Stimulated activated CD4-positive, alpha-beta T cell treated with anti-CD3 and anti-CD28 coated beads, Interleukin-4, amount 100 ng/mL, for 1 hour (primary cell): ENCODE measurements at places on chromosomes 2 and 18.

- peak; percentile 57 for DNase-seq
Measured at GRCh38 chr2:101330253-101330933, 21.9 kb upstream of the RNF149 start.

GRCh38 chr18:4511166-4511565, 56.1 kb upstream of the DLGAP1 start:
- no peak for DNase-seq

DNA sequence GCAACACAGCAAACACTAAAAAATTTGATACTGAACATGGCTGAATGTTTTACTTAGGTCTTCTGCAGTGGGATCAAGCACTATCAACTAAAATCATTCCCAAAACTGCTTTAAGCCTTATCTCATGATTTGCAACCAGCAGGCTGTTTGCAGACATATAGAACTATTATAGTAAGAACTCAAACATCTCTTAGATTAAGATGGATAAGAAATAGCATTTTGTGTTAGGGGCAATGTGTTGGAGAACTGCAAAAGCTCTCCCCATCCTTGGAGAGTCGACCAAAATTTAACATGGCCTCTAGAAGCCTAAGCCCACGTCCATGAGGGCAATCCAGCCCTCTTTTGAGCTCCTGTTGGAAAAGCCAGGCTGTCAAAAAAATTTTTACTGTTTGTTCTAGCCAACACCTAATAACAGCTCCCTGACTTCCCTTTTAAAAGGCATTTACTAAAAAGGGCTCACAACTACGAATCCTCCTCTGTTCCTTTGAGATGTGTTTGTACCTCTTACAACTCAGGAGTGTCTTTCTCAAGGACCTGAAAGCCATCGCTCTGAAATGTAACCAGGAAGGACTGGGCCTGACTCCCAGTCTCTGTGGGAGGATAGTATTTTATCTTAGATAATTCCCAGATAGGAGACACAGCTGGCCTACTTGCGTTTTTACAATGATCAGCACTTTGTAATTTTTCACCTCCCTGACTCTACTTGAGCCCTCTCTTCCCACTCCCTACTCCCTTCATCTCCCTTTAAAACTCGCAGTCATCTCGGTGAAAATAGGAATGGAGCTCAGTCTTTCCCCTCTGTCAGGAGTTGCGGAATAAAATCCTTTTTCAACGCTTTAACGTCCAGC, 1.4 kb downstream of the KRCC1 start:
- no peak for DNase-seq

DNA sequence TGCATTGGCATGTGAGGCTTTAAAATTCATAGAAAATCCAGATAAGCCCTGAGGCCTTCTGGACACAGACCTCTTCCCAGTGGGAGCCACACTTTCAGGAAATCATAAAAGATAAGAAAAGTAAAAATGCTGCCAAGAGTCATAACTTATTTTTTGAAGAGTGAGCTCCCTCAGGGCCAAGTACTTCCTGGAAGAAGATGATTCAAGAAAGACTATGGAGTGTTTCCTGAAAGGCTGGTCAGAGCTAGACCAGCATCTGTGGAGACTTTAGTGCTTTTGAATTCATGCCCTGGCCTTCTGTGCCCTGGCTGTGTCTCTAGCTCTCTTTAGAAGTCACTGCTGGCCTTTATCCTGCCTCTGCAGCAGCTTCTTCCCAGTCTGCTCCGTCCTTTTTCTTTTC, 6.4 kb upstream of the XDH start:
- no peak for DNase-seq

- peak; percentile 33 for DNase-seq
Measured at GRCh38 chr2:111117598-111118480, 2.9 kb upstream of the BCL2L11 start.

DNA sequence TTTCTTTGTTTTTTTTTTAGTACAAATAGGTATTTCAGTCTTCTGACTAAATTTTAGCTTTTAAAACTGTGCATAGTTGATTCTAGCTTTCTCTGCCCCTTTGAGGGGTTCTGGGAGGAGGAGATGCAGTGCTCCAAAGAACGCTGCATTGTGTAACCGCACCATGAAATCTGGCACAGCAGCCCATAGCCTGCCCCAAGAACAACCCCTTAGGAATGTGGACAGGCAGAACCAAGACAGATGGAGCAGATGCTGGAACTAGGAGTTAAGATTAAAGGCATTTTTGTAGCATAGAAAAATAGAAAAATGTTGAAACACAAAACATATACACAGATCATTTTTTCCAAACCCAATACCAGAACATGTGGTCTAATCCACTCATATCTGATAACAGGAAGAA, 187.5 kb downstream of the SCG2 start:
- DNase-seq, result no peak

- DNase-seq, result no peak
Measured at GRCh38 chr18:58539659-58540380, 89.1 kb downstream of the ALPK2 start.

- DNase-seq, result no peak
Measured at GRCh38 chr2:240958366-240959213, 39.8 kb upstream of the SNED1 start.

DNA sequence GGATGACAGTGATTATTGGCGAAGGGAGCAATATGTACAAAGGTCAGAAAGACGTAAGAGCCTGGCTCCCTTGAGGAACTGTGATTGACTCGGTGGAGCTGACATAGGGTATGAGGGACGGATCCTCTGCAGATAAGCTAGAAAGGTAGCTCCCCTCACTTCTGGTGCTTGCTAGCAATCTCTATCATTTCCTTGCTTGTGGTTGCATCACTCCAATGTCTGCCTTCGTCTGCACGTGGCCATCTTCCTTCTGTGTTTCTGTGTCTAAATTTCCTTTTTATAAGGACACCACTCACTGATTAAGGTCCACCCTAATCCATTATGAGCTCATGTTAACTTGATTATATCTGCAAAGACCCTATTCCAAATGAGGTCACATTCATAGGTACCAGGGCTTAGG, 22.9 kb upstream of the LMAN1 start:
- DNase-seq, result no peak

DNA sequence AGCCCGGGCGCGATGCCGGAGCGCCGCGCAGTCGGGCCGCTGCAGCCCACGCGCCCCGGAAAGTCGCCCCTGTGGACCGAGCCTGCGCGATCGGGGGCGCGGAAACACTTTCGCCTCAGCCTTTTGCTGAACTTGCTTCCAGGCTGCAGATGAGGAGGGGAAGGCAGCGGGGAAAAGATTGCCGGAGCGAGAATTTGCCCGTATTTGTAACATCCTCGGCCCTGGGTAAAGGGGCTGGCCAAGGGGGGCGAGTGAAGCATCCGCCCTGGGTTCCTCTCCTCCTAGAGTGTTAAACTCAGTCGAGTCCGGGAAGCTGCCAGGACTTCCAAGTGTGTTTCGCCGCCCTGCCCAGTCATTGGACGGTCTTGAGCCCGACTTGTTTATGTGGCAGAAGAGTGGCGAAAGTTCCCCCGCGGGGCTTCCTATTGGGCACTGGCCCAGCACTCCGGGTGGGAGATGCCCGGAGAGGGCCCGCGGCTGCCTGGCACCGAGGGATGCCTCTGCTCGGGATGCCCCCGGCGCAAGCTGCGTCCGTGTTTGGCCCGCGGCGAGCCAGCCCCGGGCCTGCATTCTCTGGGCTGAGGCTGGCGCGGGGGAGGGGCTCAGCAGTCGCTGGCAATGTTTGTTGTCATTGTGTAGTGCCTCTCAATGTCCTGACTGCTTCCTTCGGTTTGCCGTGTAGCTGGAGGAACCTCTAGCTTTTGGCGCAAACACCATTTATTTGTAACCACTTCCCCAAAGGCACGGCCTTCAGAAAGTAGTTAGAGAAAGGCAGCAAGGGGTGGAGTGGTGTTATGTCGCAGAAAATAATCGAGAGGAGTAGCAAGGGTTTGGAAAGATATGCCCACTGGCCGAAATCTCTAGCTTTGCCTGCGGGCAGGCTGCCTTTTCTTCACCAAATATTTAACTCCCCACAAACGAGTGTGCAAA, 1.1 kb downstream of the CYBRD1 start:
- DNase-seq, result peak; percentile 8

DNA sequence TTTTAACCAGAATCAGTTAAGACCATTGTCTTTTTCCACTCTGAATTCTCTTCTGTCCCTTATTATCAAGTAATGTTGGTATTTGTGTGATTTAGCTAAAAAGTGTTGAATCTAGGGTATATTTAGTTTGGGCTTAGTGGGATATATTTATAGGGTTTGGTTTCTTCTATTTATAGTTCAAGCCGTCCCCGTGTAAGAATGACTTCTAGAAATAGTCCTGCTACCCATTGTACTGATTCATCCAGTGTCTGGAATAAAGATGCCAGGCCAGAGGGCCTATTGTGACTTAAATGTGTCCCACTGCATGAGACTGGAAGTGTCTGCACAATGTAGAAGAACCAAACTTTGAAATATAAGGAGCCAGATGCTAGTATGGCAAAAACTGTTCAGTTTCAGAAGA, 364.8 kb downstream of the TNS1 start:
- DNase-seq, result no peak

GRCh38 chr18:13303756-13304364, 85.3 kb downstream of the LDLRAD4 start:
- DNase-seq, result no peak

GRCh38 chr2:165773684-165774083, 20.4 kb downstream of the GALNT3 start:
- DNase-seq, result no peak

- no peak for DNase-seq
Measured at GRCh38 chr2:72341639-72342038, 194.0 kb upstream of the CYP26B1 start.

DNA sequence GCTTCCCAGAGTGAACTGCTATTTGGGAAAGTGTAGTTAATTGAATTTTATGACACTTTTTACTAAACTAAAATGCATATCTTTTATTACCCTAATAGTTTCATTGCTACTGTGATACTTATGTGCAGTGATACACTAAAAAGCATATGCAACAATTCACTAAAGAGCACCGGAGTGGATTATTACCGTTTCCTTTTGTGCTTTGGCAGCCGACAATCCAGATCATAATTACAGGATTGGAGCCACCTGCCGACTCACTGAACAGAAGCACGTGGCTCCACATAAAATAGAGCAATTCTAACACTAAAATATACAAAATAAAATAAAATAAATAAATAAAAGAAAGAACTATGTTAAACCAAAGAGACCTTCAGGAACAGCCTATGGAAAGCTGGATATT, 583.4 kb downstream of the NRXN1 start:
- DNase-seq, result no peak

GRCh38 chr2:99867770-99868169, 274.6 kb downstream of the AFF3 start:
- no peak for DNase-seq

- DNase-seq, result peak; percentile 84
Measured at GRCh38 chr2:172461591-172462372, 34.4 kb downstream of the ITGA6 start.

DNA sequence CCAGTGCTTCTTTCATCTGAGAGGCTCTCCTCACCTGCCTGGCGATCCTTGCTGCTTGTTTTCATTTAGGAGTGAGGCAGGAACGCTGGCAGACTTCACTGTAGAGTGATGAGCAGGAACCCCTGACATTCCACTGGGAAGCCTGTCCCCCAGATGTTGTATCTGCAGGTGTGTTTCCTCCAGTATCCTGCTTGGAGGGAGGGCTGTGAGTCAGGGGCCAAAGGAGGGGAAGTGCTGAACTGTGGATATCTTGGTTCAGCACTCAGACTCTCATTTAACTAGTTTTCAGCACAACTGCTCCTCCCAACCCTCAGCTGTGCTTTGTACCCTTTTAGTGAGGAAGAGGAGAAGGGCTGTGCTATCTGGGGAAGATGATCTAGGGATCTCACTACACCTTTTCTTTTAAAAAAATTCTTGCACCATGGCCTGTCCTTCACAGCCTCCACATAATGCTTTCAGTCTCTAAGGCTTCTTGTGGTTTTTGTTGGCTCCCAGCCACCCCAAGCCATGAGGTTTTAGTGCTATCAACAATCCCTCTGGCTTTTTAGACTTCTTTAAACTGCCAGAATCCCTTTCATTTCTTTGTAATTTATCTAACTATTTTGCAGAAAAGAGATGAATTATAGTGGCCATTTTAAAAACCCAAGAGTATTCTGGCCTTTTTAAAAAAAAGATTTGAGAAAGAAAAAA, 11.2 kb downstream of the ANKAR start:
- DNase-seq, result no peak

- DNase-seq, result no peak
Measured at GRCh38 chr18:53165770-53166169, 825.8 kb downstream of the DCC start.
